ENCODE measurements at places on chromosomes 5 and 9. TPM values are rescaled to one million over a fixed set of nuclear protein-coding genes. Genes with fewer than 3 reads are reported as not detected.

GRCh38 chr5:148833122-148833521, 6.7 kb downstream of the ADRB2 start:
- DNase-seq = no peak

Gene SRD5A1
- 22.2 TPM for total RNA-seq

GRCh38 chr9:84304166-84304565, 36.4 kb downstream of the SLC28A3 start:
- no peak for DNase-seq

- DNase-seq = peak; percentile 32
These were observed at the start of gene ABCA1 for GRCh38 chr9:104927912-104928740. Gene ABCA1, minus strand, starts transcription at chr9:104928155. Its CDS starts 24,476 bp downstream, at chr9:104903679.

- DNase-seq = no peak
These were observed 208.0 kb downstream of the PAPPA start for GRCh38 chr9:116361547-116361946.

Gene CNTNAP3
- 0.22 TPM for total RNA-seq

GRCh38 chr9:81002242-81002641, 687.1 kb downstream of the TLE1 start:
- no peak for DNase-seq

GRCh38 chr5:29899583-29899982, 1293.9 kb upstream of the CDH6 start:
- DNase-seq = peak; percentile 40

GRCh38 chr9:127143920-127144465, 21.6 kb upstream of the ANGPTL2 start:
- DNase-seq = no peak
